ENCODE measurements at places on chromosomes 11 and 22. TPM values are rescaled to one million over a fixed set of nuclear protein-coding genes. Genes with fewer than 3 reads are reported as not detected.

- peak; percentile 81 for DNase-seq
Observed at GRCh38 chr22:36334821-36335603, 52.8 kb downstream of the MYH9 start.

DNA sequence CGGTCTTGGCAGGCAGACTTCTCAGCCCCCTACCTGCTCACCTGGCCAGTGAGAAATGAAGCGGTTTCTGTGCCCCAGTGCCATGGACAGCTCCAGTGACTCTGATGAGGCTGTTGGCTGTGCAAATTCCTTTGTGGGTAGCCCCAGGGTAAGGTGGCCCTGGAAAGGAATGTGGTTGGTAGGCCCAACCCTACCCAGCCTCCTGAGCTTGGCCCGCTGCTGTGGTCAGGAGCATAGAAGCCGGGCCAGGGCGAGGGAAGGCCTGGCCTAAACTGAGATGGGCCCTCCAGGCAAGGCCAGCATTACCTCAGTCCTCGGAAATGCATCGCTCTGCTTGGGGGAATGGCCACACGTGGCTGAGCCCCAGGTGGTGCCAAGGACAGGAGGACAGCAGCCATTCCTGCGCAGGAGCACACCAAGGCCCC lies 16.9 kb downstream of the DAGLA start:
- peak; percentile 7 for DNase-seq

DNA sequence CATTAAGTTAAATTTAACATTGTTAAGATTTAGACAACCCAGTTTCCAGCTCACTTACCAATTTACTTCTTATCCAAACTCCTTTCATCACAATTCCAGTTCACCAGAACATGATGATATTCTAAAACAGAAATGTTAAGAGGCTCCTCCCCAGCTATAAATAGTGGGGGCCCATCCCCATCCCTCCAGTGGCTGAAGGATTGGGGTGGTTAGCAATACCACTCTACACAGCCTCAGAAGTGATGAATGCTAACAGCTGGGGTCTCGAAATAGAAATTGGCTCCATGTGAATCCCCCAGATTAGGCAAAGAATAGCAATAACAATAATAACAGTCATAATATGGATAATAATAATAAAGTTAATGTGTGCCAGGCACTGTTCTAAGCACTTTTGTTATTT lies 97.9 kb upstream of the NCAM1 start:
- DNase-seq, result no peak

GRCh38 chr11:8296872-8297271 lies 33.2 kb upstream of the LMO1 start:
- DNase-seq, result no peak

OR5A1 gene
- not detected for total RNA-seq

DNA sequence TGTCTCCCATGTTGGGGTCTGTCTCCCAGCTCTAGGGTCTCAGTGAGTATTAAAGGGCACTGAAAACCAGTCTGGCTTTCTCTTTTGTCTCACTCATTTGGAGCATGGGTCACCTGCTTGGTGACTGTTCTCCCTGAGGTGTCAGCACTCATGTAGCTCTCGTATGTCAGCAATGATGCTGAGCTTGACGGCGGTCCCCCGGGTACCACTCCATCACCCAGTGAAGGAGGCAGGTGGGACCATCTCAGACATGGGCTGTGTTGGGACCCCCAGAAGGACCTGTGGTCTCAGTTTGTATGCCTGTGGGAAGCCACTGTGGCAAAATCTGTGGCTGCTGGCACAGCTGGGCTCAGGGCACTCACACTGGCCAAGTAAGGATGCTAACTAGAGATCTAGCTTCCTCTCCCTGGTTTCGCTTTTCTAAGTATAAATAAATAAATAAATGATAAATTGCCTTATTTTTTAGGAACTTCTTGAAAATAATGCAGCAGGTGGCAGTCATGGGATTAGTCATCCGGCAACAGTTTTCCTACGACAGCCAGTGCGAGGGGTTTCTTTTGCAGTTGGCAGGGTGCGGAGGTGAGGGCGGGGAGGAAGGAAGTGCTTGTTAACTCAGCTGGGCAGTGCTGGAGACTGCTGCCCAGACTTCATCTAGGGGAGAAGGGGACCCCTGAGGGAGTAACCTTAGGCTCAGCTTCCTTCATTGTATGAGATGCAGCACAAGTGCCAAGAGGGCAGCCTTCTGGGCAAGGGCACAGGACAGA lies 48.8 kb downstream of the OSBP2 start:
- DNase-seq, result no peak

RIC8A gene
- 163 TPM for total RNA-seq

GRCh38 chr11:57551941-57552340 lies 14.5 kb downstream of the SMTNL1 start:
- no peak for DNase-seq

DNA sequence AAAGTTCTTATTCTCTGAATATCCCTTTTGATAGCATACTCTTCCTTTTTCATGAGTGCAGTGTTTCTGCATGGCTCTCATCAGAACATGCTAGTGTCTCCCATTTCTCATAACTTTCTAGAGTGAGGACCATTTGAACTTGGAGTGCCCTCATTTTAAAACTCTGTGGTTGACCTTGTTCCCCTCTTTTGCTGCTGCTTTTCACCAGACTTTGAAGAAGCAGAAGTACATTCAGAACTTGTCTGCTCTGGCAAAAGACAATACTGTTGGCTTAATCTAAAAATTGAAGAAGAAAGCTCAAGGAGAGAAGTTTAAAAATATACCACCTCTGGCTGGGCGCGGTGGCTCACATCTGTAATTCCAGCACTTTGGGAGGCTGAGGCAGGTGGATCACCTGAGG lies 35.0 kb downstream of the PPARA start:
- no peak for DNase-seq

GRCh38 chr22:46777609-46777970 lies 15.1 kb downstream of the TBC1D22A start:
- DNase-seq, result no peak

NAALAD2 gene
- total RNA-seq, result not detected
